Muscle of back (tissue), 13 donors: ENCODE measurements at places on chromosomes 1 and 21.

GRCh38 chr1:41838266-41838665 is 80.5 kb downstream of the HIVEP3 start:
- no peak for DNase-seq

DNA sequence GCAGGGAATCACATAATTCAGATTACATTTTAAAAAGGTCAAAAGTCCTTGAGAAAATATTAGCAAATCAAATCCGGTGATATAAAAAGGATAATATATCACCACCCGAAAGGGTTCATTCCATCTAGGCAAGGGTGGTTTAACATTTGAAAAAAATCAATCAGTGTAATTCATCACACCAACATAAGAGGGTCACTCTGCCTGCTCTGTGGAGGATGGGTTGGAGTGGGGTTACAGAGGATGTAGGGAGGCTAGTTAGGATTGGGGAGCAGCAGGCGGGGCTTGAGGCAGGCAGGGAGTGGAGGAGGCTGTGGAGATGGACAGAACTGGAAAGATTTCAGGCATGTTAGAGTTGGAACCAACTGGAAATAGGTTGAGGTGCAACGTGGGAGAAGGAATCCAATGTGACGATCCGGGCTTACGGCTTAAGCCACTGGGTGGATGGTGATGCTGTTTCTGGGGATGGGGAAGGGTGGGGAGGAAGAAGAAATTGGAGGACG is 12.5 kb downstream of the ADORA1 start:
- DNase-seq, result no peak

- DNase-seq, result no peak
These were observed 155.4 kb upstream of the DUSP10 start for GRCh38 chr1:221897321-221897721.

DNA sequence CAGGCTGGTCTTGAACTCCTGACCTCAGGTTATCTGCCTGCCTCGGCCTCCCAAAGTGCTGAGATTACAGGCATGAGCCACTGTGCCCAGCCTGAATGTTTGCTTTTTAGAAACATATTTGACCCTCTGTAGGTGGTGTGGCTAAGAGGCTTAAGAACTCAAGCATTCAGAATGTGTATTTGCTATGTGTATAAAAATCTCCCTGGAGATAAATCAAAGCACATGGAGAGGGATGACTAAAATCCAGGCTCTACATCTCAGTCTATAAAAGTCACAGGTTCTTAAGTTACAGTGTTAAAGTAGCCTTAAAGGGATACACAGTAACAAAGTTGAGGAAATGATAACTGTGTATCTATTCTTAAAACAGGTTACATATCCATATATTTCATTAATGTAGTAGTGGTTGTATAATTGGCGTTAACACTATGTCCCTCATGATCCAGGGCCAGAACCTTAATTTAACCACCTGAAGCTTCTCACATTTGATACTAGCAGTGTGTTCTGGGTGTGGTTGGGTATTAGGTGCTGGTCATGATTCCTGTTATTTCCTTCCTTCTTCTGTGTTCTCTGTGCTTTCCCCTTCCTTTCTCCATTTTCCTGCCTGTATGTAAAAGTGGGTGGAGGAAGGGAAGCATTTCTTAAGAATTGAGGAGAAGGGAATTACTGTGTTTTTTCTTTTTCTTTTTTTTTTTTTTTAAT is 16.2 kb downstream of the GIPC2 start:
- DNase-seq, result no peak
